Astrocyte (in vitro differentiated cells and primary cell): ENCODE measurements at places on chromosomes 2 and 18. TPM values are rescaled to one million over a fixed set of nuclear protein-coding genes. Genes with fewer than 3 reads are reported as not detected.

Gene TTR
- total RNA-seq, result not detected in 2 replicates

Gene SAG
- total RNA-seq, result not detected in 2 replicates

DNA sequence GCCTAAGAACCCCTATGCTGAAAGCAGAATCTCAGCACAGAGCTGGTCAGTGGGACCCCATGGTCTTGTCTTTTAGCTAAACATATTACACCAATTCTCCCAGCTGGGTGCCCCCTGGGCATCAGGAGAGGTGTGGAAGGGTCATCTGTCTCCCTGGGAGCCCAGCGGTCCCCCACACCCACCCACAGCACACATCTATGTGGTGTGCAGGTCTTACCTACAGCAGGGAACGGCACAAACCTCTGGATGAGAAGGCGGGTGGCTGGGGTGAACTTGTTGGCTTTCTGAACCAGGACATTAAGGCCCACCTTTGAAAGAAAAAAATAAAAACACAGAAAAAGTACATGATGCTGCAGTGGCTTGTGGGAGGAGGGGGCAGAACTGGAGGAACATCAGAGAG is 70.7 kb downstream of the EMX1 start:
- H3K27me3 ChIP-seq, result no peaks in the 10 kb centered on the region
- no peak overlapping the region for H3K4me3 ChIP-seq
- no peak overlapping the region for H3K27ac ChIP-seq
- DNase-seq, result no peak
- H3K36me3 ChIP-seq, result no peaks in the 10 kb centered on the region

DNA sequence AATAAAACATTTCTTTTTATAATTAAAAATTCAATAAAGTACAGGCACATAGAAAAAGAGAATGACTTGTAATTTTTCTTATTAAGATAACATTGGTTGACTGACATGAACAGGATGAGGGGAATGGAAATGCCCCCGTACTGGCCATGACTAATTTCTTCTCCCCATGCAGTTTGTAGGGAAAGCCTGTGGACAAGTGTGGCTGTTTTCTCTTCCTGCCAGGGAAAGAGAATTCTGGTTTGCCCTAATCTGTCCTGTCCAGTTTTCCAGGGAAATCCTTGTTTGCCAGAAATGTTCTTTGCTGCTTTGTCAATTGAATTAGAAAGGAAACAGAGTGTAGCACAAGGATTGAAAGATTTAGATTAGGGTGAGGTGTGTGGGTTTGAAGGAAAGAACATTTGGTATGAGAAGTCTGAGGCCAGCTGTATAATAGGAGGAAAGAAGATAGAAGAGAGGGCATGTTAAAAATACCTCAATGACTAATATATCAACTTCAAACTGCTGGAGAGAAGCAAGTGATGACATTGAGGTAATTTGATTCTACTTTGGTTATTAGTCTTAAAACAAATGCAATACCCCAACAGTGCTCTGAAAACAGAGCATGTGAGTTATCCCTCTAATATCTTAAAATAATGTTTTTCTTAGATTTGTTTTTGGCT is 593.9 kb upstream of the ZNF804A start:
- H3K27ac ChIP-seq, result peak overlapping the region; percentile 72
- DNase-seq, result peak; percentile 52
- no peaks in the 10 kb centered on the region for H3K27me3 ChIP-seq
- no peaks in the 10 kb centered on the region for H3K4me1 ChIP-seq
- H3K4me3 ChIP-seq, result no peak overlapping the region

DNA sequence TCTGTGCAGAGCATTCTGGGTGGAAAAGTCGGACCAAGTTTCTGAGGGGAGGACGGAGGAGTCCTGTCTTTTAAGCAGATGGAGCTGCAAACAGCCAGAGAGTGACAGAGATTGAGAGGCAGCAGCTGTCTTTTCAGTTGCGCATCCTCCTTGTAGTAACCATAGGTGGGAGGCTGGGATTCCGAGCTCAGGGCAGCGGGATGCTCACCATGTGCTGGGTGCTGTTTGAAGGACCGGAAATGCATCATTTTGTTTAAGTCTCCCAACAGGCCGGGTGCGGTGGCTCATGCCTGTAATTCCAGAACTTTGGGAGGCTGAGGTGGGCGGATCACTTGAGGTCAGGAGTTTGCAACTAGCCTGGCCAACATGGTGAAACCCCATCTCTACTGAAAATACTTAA is 93.4 kb downstream of the AGAP1 start:
- H3K4me1 ChIP-seq, result no peaks in the 10 kb centered on the region
- H3K27me3 ChIP-seq, result no peaks in the 10 kb centered on the region
- no peaks in the 10 kb centered on the region for H3K36me3 ChIP-seq

- H3K27ac ChIP-seq, result no peak overlapping the region
- H3K4me1 ChIP-seq, result no peaks in the 10 kb centered on the region
- no peaks in the 10 kb centered on the region for H3K27me3 ChIP-seq
- no peak overlapping the region for H3K4me3 ChIP-seq
- H3K36me3 ChIP-seq, result no peaks in the 10 kb centered on the region
These were observed 89.8 kb downstream of the TGOLN2 start for GRCh38 chr2:85237849-85238565.

DNA sequence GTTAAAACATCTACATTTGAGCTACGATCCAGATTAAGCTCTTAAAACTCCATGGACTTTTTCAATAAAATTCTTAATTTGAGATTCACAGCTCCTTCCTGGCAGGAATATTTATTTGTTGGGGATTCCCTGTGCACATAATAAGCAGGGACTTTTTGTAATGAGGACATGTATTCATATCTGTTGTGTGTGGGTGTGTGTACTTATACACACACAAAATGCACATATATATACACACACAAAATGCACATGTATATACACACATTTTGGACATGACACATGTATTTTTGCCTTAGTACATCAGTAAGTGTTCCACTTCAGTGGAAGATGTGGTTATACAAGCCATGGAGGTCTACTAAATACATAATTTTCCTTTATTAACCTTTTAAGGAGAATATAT is 1131.1 kb upstream of the CDH2 start:
- DNase-seq, result no peak
- no peak overlapping the region for H3K27ac ChIP-seq
- H3K4me1 ChIP-seq, result no peaks in the 10 kb centered on the region
- no peaks in the 10 kb centered on the region for H3K27me3 ChIP-seq
- no peak overlapping the region for H3K4me3 ChIP-seq
- H3K36me3 ChIP-seq, result no peaks in the 10 kb centered on the region
